Kidney tubule cell (primary cell): ENCODE measurements at places on chromosomes 3 and 15.

GRCh38 chr15:67968564-67968963 lies 85.6 kb upstream of the PIAS1 start:
- no peak for DNase-seq

GRCh38 chr3:12934431-12934830 lies 93.1 kb upstream of the RPL32 start:
- peak; percentile 18 for DNase-seq

GRCh38 chr3:188507244-188507720 lies 353.3 kb downstream of the LPP start:
- peak; percentile 45 for DNase-seq

DNA sequence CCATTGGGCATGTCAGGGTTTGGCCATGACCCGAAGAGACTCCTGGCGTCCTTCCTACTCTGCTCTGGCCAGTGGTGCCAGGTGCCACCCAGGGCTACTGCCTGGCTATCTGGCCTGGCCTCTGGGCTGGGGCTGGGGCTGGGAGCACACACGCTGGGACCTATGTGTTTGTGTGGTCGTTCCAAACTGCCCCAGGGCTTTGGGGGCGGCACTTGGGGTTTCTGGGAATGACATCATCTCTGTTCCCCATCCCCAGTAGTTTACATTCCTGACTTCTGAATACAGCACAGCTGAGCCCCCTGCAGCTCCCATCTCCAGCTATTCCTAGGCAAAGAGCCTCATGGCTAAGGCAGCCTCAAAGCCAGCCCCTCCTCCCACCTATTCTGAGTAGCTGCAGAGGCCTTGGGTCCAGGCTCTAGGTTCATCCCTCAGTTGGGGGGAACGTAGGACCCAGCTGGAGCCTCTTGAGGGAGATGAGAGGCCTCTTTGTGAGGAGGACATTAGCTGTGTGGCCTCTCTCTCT lies 24.3 kb downstream of the PLEKHO2 start:
- DNase-seq: peak; percentile 30

- no peak for DNase-seq
Measured at GRCh38 chr3:193771653-193772421, 178.8 kb downstream of the OPA1 start.

GRCh38 chr3:76402926-76403325 lies 617.6 kb upstream of the ZNF717 start:
- no peak for DNase-seq

GRCh38 chr15:23447107-23447500 lies at the start of gene GOLGA6L2:
GOLGA6L2 (minus strand) TSS chr15:23447243; CDS start chr15:23447181, 62 bp downstream.
- no peak for DNase-seq

GRCh38 chr15:94467034-94467433 lies 235.7 kb downstream of the MCTP2 start:
- no peak for DNase-seq

DNA sequence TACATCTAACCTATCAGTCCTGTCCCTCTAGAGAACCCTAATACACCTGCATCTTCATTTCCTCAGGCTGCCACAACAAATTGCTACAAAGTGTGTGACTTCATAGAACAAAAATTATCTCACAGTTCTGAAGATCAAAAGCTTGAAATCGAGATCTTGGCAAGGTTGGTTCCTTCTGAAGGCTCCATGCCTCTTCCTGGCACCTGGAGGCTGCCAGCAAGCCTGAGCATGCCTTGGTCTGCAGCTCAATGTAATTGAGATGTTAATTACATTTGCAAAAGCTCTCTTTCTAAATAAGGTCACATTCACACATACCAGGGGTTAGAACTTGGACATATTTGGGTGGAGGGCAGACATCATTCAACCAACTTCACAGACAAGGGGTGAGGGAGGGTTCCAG lies 86.4 kb upstream of the ABHD17C start:
- DNase-seq: no peak

DNA sequence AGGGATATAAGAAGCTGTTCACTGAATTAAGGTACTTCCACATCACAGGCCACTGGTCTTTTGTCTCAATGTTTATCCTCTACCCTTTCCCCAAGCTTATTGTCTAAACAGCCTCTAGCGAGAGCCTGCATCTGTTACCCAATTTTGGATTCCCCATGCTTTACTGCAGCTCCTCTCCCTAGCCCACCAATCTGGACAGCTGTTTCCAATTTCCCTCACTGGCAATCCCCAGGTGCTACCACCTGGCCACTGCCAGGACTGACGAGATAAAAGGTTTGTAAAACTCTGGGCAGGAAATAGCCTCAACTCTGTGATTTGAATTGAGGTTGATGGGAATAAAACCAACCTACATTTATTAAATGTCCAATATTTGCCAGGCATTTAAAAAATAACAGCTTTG lies 58.0 kb upstream of the TEX9 start:
- no peak for DNase-seq

DNA sequence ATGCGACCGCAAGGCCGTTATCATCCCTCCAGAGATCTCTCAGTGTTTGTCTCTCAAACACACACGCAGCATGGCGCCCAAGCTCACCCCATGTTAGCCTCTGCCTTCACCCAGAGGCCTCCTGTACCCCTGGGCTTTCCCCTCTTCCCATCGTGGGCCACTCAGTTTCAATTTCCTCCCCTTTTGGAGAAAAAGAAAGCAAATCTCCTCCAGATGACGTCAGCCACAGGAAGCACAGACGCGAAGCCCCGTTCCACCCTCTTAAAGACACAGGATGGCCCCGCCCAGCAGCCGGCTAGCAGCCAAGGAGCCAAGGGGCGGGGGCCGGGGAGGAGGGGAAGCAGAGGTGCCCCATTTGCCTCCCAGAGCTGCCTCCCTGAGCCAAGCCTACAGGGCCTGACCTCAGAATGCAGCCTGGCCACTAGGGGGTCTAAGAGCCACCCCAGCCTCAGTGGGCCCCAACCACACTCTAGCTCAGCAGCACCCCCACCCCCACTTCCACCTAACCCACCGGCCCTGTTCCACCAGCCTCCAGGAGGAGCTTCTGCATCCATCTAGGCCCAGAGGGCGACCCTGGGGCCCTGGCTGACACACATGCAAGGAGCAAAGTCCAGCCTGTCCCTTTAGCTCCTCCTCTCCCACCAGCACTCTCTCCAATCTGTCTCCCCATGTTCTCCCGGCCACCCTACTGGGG lies 26.5 kb downstream of the ATRIP start:
- peak; percentile 96 for DNase-seq

DNA sequence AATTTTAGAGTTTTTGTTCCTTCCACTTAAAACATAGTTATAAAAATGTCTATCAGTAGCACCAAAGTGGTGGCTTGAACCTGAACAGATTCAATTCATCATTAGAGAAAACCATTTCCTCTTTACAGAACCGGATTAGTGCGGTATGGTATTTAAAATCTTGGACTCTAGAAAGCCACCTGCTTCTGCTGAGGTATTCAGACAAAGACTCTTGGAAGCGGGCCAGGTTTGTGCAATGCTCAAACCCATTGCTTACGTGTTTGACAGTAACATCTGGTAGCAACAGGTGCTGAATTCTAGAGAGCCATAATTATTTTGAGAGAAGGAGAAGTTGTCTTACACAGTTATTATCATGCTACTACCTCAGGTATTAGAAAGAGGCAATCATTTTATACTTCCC lies 290.5 kb downstream of the NAALADL2 start:
- peak; percentile 76 for DNase-seq

DNA sequence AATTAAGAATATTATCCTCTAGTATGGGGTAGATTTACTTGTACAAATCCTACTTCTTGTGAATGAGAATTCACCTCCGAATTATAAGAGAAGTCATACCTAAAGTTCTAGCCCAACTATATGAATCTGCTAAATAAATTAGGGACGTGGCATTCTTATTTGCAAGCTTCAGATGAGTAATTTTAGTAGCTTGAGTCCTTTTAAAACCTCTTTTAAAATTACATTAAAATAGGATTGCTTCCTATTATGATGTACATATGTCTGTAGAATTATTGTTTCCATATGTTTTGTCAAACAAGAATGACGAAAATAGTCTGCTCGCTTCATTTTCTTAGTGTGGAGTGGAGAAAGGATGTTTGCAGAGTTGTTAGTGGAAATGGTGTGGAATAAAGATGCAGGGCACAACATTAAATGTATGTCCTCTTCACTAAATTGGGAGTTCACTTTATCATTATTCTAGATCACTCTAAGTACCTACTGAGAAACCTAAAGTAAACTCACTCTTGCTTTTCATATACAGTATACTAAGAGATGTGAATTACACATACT lies 59.4 kb downstream of the CMSS1 start:
- DNase-seq: no peak

DNA sequence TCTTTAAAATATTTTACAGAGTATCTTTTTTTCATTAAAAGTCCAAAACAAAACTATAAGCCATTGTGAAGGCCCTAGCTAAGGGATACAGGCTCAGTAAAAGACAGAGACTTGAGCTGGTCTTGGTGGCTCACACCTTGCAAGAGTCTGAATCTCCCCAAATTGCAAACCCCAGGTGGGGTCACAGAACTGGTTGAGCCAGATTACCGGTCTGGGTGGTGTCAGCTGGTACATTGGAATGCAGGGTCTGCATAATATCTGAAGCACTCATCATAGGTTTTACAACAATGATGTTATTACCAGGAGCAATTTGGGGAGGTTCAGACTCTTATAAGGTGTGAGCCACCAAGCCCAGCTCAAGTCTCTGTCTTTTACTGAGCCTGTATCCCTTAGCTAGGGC lies 201.2 kb upstream of the ARPP21 start:
- no peak for DNase-seq

DNA sequence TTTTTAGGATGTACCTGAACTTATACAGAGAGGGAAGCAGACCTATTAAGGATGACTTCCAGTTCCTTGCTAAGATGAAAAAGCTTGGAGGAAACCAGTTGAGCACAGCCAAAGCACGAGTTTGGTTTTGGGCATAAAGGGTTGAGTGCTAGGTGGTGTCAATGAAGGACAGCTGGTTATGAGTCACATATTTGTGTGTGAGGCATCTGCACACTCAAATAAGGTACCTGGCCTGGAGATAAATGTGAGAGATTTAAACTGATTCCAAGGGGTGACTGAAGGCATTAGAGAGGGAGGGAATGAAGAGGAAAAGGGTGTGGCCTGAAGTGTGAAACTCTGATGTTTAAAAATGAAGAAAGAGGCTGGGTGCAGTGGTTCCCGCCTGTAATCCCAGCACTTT lies 486.7 kb downstream of the DIPK2A start:
- DNase-seq: no peak

GRCh38 chr3:105999856-106000255 lies 131.0 kb upstream of the CBLB start:
- no peak for DNase-seq

- DNase-seq: no peak
Measured at GRCh38 chr3:40872258-40872920, 326.9 kb upstream of the CTNNB1 start.

DNA sequence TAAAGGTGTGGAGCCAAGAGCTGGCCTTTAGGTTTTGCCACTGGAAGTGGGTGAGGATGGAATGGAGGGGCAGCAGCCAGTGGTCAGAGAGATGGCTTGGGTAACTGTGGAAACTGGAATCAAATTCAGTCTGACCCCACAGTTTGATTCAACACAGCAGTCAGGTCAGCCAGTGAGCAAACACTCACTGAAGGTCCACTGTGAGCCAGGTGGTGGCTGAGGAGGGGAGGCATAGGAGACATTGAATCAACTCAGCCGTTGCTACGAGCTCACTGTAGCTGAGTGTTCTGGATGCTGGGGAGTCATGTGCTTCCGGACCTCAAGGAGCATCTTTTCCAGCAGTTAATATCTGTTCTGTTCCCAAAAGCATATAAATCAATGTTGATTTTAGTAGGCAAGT lies 37.5 kb downstream of the LPP start:
- no peak for DNase-seq

GRCh38 chr3:56758539-56758981 lies 43.2 kb downstream of the ARHGEF3 start:
- peak; percentile 95 for DNase-seq

- no peak for DNase-seq
Measured at GRCh38 chr15:45449395-45449794, 71.1 kb upstream of the GATM start.

GRCh38 chr3:29312960-29313452 lies 32.1 kb downstream of the RBMS3 start:
- no peak for DNase-seq

DNA sequence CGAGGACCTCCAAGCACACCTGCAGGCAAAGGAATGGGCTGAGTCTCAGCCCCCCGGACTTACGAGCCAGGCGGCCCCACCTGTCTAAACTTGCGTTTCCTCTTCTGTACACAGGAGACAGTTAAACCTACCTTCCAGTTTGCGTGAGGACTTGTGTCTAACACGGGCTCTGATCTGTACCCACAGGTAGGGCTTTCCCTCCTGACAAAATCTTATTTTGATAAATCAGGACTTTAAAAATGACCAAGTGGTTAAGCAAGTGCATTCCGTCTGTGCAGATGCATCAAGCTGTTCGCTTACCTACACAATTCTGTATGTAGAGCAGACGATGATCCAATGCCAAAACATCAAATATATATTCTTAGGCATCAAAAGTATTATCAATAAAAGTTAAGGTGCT lies 238.0 kb downstream of the XXYLT1 start:
- DNase-seq: no peak

DNA sequence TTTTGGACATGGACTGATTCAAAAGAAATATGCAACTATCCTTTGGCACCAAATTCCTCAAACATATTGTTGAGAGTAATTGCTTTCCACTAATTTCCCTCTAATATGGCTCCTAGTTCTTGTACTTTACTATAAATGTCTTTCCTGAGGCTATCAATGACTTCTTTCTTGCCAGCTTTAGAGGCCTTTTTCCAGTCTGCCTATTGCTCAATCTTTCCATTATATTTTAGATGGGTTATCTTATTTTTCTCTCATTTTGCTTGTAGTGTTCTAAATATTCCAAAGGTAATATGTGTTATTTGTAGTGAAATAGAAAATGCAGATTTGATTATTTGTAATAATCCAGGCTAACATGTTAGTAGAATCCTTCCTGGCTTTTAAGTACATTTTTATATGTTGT lies 11.5 kb upstream of the TEX9 start:
- no peak for DNase-seq

GRCh38 chr3:141147657-141148056 lies 84.0 kb upstream of the PXYLP1 start:
- no peak for DNase-seq

GRCh38 chr3:185737740-185738680 lies 86.8 kb downstream of the IGF2BP2 start:
- no peak for DNase-seq

DNA sequence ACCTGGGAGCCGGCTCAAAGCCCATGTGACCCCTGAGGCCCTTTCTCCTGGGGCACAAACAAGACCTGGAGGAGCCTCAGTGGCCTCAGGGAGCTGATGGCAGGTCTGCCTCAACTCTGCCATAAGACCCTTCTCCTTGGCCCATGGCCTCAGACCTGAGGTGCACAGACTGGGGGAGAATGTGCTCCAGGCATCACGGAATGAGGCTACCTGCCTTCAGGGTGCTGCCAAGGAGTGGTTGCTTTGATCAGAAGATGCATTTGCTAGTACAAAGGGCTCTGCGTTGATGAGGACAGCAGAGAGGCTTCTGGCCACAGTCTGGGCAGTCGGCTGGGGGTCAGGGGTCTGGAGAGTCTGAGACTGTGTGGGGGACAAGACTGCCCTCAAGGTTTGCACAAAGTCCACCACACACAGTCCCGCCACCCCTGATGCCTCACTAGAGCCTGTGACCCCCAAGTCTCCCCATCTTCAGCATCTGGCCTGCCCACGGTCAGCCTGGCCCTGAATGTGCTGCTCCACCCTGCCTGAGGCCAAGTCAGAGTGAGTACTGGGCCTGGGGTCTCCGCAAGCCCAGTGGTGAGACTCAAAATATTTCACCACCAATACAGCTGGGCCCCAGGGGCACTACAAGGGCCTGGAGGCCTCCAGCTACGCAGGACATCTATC lies 26.6 kb downstream of the ALDH1L1 start:
- DNase-seq: no peak
